ENCODE measurements at places on chromosomes 1 and 21.

GRCh38 chr21:19328954-19329353 is 925.4 kb upstream of the TMPRSS15 start:
- DNase-seq = no peak

DNA sequence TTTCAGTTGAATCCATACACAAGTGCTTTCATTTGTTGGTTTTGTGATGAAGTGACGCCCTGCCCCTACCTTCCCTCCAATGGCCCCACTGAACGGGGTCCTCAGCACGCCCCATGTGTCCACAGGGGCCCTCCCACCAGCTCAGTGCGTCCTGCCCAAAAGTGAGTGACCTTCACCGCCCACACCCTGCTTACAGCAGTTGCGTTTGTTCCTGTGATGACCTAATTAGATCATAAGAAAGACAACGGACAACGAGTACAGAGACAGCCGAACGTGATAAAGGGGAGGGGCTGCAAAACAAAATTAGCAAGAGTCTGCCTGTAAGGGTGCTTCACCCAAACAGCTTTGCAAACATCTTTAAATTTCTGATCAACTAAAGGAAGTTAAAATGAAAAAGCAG is 38.2 kb upstream of the RIPK4 start:
- no peak for DNase-seq

DNA sequence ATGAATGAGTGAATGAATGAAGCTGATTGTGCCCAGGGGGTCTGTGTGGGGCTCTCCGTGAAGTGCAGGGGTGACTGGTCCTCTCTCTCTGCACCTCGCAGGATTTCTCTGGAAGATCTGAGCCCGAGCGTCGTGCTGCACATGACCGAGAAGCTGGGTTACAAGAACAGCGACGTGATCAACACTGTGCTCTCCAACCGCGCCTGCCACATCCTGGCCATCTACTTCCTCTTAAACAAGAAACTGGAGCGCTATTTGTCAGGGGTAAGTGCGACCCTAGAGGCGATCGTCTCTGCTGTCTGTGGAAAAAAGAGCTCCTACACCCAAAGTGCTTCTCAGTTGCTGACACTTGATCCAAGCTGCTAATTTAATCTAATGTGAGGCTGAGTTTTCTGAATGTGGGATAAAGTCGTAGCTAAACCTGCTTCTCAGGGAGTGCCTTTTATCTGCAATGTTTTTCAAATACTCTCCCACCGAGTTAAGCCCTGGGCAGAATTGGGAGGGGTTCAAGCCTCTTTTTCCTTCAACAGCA is 101.7 kb downstream of the HUNK start:
- DNase-seq = no peak

- DNase-seq = no peak
Observed at GRCh38 chr1:235291599-235292091, 36.3 kb downstream of the ARID4B start.

- no peak for DNase-seq
Observed at GRCh38 chr1:169392406-169392805, 24.4 kb downstream of the BLZF1 start.

DNA sequence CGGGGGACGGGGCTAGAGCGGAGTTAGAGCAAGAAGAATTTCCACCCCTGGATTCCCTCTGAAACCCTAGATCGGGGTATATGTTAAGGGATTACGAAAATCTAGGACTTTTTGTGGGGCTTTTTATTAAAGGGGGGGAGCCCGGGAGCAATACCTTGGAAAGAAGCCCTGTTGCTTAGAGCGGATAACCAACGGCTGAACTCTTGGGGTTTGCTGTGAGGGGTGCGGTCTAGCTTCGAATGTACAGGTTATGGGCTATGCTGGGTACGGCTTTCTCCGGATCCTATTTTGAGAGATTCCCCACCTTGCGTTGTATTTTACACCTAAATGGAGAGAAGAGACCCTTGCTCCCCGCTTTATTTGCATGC is 626 bp downstream of the DYRK3 start:
- no peak for DNase-seq

DNA sequence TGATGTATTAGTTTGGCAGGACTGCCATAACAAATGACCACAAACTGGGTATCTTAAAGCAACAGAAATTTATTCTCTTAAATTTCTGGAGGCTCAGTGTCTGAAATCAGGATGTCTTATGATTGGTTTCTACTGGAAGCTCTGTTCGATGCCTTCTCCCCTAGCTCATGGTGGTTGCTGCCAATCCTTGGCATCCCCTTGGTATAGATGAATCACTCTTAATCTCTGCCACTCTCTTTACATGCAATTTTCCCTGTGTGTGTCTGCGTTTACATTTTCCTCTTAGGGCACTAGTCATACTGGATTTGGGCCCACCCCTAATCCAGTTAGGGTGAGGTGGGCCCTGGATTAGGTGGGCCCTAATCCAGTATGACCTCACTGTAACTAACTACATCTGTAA is 54.7 kb upstream of the MPC2 start:
- DNase-seq = no peak

GRCh38 chr1:242448910-242449645 is 75.4 kb downstream of the PLD5 start:
- DNase-seq = no peak

DNA sequence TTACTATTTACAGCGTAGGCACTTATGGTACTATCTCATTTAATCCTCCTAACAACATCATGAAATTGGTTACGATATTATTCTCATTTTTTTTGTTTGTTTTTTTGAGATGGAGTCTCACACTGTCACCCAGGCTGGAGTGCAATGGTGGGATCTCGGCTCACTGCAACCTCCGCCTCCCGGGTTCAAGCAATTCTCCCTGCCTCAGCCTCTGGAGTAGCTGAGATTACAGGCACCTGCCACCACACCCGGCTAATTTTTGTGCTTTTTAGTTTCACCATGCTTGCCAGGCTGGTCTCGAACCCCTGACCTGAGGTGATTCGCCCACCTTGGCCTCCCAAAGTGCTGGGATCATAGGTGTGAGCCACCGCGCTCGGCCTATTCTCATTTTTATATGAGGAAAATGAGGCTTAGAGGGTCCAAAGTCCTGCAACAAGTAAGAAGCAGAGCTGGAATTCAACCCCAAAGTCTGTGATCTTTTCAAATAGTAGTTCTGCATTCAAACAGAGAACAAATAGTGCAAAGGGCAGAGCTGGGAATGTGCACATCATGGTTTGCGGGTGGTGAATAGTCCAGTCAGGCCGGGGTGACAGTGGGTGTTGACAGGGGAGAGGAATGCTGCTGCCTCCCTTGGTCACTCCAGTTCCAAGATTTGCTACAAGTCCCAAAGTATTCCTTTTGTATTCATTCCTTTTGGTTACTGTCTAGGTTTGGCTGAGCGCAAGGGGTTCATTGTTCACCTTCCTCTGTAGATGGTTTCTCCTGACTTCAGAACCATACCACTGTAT is 4.6 kb downstream of the PRUNE1 start:
- DNase-seq = no peak

DNA sequence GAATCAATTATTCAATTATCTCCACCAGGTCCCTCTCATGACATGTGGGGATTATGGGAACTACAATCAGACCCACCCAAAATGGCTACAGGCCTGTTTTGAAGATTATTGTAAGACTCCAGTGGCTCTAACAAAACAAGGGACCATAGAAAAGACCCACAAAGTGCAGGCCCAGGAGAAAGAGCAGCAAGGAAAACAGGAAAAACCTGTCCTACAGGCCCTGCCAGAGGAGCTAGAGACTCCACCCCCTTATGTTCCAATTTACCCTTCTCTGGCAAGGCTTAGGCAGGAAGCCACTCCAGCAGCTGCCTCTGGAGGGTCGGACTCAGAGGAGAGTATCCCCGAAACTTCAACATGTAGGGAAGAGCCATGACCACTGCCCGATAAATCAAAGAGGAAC is 96.5 kb downstream of the LIPI start:
- no peak for DNase-seq

- DNase-seq = no peak
Observed at GRCh38 chr1:198597690-198598430, 41.0 kb upstream of the PTPRC start.

- DNase-seq = no peak
Observed at GRCh38 chr1:184019069-184019468, 18.5 kb downstream of the COLGALT2 start.

- DNase-seq = no peak
Observed at GRCh38 chr1:22104865-22105437, 37.9 kb downstream of the WNT4 start.

- DNase-seq = no peak
Observed at GRCh38 chr1:83693427-83694126, 305.4 kb downstream of the TTLL7 start.

DNA sequence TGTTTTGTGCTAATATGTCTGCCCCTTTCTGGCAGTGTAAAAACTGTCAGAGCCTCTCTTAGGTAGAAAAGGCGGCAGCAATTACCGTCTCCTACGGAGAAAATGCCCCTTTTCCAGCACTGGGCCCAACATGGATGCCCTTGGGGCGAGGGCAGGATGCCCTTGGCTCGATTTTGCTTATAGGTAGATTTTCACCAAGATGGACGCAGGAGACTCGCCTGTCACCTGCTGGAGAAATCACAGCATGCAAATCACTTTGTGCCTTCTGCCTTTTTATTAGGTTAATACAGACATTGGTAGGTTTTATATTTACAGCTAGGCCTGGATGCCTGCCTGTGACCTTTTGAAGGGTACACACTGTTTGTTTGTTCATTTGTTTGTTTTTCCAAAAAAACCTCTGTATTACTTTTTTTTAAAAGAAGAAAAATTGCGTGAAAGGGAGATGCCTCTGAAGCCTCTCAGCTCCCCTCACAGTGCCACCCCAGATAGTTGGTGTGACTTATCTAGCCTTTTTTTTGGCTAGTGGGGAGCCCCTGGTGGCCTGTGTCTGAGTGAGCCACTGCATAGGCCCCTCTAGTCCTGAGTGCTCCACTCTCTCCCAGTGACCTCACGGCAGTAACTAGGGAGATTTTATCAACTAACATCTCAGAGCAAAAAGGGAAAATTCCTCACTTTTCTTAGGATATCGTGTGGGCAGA is 2.5 kb downstream of the ATP1B1 start:
- DNase-seq = no peak

DNA sequence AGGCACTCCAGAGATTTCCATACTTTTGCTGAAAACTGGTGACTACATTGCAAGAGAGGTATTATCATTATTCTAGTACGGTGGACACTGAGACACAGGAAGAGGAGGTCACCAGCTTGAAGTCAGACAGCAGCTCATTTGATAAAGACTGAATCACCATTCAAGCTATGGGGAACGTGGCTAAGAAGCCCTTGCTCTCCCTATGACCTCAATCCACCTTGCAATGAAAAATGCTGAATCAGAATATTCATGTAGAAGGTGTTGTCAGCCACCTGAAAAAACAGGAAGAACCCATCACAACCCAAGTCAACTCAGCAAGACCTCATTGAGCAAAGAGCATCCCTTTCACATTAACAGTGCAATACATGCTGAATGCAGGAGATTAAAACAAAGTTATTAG is 59.0 kb upstream of the FGGY start:
- no peak for DNase-seq

GRCh38 chr21:33168886-33169285 is 60.9 kb upstream of the IFNAR2 start:
- DNase-seq = no peak

GRCh38 chr1:7372477-7373120 is 398.5 kb upstream of the VAMP3 start:
- no peak for DNase-seq

GRCh38 chr1:25782608-25783201 is 17.3 kb upstream of the SELENON start:
- no peak for DNase-seq

DNA sequence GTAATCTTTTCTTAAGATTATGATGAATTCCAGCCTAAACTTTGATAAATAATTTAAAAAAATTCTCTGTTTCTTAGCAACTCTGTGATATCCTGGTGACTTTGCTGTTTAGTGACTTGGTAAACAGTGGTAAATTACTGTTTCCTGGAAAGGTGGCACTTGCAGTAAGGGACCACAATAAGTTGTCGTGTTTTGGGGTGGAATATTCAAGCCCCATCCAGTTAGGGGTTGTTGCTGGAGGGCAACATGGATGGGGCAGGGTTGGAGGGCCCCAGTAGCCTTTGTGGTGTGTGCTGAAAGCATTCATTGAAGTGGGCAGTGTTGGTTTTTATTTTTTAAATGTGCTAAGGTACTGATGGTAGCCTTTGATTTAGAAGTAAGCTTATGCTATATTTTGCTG is 30.3 kb downstream of the PRDM2 start:
- DNase-seq = no peak
